ENCODE measurements at places on chromosomes 11 and 22.

GRCh38 chr11:124519850-124520549, 23.5 kb downstream of the OR8B12 start:
- peak; percentile 42 for DNase-seq

- DNase-seq = no peak
Observed at GRCh38 chr11:16572945-16573344, 165.5 kb upstream of the C11orf58 start.

DNA sequence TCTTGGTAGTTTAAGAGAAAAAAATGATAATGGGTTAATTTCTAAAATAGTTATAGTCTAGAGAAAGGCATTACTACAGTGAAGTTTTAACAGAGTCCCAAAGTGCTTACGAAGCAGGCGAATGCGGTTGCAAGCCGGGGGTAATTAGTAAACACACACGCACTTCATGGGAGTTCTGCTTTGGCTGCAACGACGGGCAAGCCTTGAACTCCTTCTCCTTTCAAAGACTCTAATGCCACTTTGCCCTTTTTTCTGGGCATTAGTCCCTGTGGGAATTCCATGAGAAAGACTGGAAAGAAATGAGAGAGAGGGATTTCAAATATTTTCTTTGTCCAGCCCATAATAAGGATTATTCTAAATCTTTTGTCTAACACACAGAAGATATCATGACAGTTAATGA, 66.1 kb downstream of the TENM4 start:
- peak; percentile 31 for DNase-seq

DNA sequence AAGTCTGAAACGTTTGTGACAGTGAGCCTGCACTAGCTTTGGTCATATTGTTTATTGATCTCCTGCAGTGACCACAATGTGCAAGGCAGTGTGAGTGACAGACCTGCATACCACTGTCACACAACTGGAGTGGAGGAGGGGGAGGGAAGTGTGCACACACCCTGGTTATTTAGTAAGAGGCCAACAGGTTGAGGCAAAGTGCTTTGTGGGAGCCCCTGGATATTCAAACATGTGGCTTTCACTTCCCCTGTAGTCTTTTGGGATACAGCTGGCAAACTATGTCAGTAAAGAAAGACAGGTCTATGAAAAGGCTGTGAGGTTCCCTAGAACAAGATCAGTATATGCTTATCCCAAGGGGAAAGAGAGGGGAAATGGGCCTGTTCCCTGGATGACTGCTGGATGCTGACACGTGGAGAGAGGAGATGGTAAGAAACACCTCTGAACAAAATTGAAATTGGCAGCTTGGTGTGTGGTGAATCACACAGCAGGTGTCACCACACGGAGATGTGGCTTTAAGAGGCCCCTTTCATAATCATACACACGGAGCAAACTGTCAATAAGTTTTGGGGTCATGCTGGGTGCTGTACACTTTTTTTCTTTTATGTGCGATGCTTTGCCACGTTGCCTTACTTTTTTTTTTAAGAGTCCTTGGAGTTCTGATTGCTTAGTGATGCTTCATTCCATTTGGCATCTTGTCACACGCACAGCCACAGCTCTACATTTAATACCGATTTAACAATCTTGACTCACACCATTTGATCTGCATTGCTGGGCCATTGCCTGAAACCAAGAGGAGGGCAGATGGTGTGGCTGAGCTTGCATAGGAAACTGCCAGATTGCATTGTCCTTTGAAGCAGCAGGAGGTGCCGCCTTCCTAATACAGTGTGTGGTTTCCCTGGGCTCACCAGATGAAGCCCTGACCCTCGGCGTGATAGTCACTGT, 11.3 kb downstream of the OSBP2 start:
- DNase-seq = peak; percentile 37

- peak; percentile 2 for DNase-seq
Observed at GRCh38 chr22:44567846-44568493, 69.9 kb upstream of the RTL6 start.

GRCh38 chr11:70536051-70536877, 137.9 kb downstream of the CTTN start:
- DNase-seq = no peak

DNA sequence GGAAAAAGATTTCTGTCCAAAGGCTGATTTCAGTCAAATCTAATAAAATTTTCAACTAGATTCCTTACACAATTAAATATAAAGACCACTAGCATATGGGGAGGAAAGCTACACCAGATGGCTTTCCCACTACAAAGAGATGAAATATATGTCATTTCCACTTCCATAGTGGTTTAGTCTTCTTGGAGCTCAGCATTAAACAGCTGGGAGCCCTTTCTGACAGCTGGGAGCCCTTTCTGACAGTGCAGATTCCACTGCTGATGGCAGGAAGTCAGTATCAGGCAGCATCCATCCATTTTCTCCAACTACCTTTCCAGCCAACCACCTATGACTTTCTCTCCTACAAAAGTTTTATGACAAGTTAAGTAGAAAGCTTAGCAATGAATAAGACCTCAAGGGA, 177.9 kb downstream of the RRAS2 start:
- DNase-seq = no peak

DNA sequence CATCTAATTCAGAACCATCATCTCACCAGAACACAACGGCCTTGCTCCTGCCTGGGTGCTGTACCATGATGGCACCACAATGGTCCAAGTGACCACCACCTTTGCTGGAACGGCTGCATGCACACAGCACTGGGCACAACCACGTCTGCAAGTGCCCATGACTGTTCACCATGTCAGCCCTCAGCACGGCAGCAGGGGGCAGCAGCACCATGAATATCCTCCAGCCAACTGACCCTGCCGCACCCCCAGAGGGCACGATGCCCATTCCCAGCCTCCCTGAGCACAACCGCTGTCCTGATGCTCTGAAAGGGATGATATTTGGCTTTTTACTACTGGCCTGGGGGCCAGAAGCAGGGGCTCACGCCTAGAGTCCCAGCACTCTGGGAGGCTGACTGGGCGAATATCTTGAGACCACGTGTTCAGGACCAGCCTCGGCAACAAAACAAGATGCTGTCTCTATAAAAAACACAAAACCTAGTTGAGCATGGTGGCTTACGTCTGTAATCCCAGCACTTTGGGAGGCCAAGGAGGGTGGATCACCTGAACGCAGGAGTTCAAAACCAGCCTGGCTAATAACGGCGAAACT, 25.7 kb downstream of the DRD4 start:
- peak; percentile 48 for DNase-seq

GRCh38 chr11:72876147-72876546, 61.9 kb downstream of the ATG16L2 start:
- DNase-seq = no peak

DNA sequence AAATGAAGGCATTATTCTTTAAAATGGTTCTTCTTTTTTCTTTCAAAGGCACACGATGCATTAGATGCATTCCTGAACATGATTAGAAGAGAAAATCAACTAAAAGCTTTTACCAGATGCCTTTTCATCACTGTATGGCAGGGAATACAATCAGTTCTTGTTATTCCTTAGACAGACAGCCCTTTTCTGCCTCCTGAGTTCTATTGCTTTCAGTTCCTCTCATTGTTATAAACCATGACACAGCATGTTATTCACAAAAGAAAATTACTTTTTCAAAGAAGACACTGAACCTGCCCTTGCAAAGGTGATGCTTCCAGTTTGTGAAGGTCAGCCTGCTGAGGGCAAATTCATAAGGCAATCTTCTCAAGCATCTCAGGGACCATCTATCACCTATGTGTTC, 70.1 kb downstream of the FAM181B start:
- DNase-seq = peak; percentile 95

DNA sequence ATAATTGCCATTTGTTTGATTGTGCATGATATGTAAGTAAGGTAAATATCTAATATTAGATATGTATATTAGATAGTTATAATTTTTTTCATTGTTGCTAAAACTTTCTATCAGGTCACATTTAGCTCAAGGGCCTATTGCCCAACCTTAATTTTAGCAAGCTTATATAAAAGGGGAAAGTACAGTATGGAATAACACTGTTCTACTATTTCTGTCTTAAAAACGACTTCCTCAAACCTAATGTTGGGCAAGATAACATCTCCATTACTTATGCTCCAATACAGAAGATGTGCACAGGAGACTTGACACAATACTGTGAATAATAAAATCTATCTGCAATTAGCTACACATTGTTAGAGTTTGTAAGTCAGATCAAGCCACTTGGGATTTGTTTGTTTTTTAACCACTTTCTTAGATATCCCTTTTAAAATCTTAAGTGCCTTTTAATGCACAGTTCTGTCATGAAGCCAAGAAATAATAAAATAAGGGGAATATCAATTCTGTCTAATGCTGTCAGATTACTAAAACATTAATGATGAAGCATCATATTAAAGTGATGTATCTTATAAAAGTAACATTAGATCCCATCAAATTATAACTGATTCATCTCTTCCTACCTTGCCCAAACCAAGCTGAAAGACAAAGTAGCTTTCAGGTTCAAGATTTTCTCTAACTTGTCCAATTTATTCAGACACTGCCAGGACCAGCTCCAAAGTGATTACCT, 98.1 kb downstream of the SIK3 start:
- no peak for DNase-seq

DNA sequence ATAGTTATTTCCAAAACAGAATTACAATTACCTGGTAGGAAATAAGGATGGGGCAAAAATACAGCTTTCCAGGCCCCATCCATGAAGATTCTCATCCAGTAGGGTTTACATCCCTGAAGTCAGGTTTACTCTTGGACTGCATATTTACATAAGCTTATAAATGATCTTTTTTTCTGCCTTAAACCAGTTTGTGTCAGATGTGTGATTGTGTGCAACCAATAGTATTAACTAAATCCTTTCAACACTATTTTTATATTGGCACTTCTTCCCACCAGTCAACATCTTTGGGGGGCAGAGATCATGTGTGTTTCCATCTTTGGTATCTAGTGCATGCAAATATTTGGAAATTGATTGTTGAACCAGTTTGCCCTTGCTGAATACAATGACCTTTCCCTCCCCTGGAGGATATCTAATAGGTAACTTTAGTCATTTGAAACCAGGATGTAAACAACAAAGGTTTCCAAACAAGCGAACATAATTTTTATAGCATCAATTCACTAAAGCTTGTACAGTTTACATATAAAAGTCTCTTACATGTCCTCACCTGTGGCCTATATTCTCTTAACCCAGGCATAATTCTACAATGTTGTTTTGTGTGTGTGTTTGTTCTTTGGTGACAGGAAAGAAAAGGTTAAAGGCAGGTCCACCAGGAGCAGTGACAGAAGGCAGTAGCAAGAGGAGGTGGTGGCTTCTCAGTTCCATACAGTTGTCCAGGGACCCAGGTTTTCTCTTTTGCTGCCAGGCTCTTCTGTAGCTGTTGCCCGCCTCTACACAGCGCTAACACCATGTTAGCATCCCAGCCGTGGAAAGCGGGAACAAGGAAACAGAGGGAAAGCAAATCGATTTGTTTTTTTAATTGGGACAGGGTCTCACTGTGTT, 1.7 kb upstream of the ME3 start:
- no peak for DNase-seq

GRCh38 chr11:58640386-58641023, 18.0 kb downstream of the CNTF start:
- DNase-seq = peak; percentile 41

GRCh38 chr11:27423125-27423524, 49.5 kb downstream of the LGR4 start:
- no peak for DNase-seq

DNA sequence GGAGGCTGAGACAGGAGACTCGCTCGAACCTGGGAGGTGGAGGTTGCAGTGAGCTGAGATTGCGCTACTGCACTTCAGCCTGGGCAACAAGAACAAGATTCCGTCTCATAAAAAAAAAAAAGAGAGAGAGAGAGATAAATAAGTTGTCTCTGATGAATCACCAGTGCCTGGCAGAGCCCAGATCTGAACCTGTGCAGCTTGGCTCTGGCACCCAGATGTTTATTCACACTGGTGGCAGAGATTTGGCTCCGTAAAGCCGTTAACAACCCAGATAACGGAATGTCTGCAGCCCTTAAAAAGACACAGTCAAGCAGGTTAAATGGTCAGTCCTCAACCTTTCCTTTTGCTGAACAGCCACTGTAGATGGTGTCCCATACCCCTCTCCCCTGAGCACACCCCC, 33.5 kb upstream of the RTL6 start:
- DNase-seq = no peak

GRCh38 chr11:61695917-61696316, 15.7 kb downstream of the DAGLA start:
- DNase-seq = peak; percentile 51

DNA sequence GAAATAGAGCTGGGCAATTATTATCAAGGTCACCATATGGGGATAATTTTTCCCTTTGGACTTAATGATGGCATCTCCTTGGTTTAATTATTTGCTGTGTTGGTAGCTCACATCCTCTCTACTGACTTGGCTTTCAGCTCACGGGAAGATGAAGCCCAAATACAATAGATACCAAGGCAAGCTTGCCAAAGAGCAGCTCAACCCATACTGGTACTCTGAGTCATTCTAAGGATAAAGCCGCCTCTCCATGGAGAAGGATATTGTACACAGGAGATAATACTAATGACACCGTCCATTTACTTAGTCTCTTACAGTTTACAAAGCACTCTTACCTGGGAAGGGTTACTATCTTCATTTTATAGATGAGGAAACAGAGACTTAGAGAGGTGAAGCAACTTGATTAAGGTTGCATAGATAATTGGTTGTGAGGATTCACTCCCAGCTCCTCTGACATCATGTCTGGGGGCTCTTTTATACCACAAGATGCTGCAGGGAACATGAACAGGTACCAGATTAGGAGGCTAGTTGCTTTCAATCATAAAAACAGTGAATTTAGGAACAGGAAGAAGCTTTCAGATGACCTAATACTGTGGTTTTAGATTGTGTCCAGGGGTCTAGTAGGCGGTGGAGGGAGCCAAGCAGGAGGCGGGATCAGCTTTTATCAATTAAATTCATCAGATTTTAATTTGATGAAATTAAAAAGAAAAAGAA, 48.3 kb upstream of the PICALM start:
- DNase-seq = no peak

GRCh38 chr11:45045683-45046471, 95.2 kb upstream of the TP53I11 start:
- DNase-seq = peak; percentile 59

GRCh38 chr11:14842002-14842401, 50.0 kb downstream of the CYP2R1 start:
- DNase-seq = no peak

DNA sequence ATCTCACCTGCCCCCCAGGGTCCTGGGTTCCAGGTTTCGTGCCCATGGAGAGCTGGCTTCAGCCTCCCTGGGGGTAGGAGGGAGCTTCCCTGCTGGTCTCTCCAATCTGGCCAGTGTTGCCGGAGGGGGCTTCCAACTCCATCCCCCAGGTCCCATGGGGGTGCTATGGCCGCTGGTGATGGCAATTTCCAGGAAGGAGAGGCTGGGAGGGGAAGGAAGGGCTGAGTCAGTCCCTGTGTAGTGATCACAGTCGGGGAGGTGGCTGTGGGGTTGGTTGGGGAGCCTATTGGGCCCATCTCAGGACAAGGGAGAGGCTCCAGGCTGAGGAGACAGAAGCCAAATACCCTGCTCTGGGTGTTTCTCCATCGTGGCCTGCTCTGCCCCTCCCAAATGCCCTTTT, 5.7 kb upstream of the CDC42EP2 start:
- DNase-seq = no peak

GRCh38 chr11:94117871-94118270, 10.8 kb upstream of the PANX1 start:
- DNase-seq = no peak

All from pons (tissue), 1 donor.